ENCODE measurements at places on chromosomes 16 and 17.
A peak's percentile ranks its signal among the peaks of the same experiment; 100 is the strongest.

DNA sequence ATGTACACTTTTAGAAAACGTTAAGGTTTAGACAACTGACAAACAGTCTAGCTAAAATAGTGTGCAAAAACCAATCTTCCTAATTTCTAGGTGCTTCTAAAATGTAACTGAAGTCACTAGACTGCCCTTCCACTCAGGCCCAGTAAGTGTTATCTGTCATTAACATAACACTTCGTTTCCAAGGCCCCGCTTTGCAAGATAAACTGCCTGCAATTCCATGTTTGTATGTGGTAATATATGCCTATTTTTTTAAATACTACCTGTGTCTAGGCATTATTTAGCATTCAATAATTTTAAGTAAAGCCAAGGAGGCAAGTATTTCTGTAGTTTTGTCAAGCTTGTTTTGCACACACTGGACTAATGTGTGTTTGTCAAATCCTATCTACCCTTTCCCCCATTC is 3.2 kb downstream of the USP32 start:
- DNase-seq: no peak

DNA sequence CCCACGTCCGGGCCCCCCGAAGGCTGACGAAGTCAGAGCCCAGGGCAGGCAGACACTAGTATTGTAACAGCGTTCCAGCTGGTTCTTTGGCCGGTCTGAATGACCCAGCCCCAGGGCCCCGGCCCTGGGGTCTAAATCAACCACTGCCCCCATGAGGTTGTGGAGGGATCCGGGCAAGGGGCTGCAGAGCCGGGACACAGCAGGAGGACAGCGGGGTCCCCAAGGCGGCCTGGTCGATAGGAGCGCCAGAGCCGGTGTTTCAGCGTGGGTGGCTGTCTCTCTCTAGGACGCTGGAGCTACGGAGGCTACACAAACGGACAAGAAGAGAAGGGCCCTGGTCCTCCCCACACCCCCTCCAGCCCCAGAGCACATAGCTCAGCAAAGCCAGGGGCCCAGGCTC is 101.8 kb downstream of the RBFOX3 start:
- DNase-seq: no peak

GRCh38 chr17:79539944-79540705 is 70.7 kb downstream of the RBFOX3 start:
- DNase-seq: no peak

DNA sequence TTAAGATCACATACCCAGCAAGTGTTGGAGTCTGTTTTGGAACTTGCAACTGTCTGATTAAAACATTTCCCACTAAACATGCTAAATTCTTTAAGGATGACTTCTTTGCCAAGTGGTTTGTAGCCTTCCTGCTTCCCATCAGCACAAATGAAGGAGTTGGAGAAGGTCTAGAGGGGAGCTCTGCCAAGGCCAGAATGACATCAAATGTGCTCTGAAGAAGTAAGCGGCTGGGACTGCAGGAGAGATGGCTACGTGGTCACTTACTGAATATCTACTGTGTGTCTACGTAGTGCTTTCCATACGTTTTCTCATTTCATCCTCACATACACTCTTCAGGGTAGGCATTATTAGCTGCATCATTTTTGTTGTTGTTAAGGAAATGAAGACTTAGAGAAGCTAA is 135.7 kb upstream of the NLRP1 start:
- no peak for DNase-seq

DNA sequence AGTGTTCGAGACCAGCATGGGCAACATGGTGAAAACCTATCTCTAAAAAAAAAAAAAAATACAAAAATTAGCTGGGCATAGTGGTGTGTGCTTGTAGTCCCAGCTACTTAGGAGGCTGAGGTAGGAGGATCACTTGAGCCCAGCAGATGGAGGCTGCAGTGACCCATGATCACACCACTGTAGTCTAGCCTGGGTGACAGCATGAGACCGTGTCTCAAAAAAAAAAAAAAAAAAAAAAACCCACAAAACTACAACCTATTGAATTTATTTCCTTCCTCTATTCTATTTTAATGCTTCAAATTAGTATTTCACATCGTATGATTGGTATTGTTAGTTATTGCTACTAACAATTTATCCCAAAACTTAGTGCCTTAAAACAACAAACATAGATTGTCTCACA is 9.4 kb upstream of the NUFIP2 start:
- DNase-seq: no peak

DNA sequence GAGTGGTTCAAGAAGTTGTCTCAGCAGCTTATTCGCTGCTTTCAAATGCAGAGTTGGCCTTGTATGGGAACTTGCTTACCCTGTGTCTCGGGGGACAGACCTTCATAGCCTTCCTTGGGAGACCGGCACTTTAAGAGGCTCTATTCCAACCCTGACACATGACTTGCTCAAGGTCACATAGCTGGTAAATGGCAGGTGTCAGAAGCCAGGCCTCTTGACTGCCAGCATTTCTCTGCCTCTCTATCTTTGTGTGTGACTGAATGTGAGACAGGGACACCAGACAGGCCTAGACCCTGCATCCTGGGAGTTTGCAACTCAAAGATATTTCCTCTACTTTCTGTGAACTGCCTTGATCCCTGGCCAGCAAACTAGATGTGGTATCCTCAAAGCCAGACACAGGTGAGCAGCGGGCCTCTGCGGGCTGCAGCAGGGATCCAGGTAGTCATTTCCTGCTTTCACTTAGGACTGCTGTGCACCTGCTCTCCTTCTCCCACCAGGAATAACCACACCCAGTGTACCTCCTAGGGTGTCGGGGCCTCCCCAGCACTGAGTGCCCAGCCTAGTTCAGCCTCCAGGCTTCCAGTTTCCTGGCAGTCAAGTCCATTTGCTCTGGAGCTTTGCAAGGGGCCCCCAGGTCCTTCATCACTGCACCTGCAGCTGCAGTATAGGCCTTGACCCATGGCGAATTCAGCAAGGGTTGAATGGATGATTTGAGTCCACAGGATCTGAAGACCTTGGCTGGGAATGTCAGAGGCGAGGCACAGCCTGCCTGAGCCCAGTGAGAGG is 116.6 kb upstream of the TNRC6C start:
- no peak for DNase-seq

- DNase-seq: no peak
Observed at GRCh38 chr17:36212966-36213365, 2.1 kb downstream of the CCL4L2 start.

GRCh38 chr16:20051611-20052010 is 22.1 kb downstream of the GPR139 start:
- no peak for DNase-seq

DNA sequence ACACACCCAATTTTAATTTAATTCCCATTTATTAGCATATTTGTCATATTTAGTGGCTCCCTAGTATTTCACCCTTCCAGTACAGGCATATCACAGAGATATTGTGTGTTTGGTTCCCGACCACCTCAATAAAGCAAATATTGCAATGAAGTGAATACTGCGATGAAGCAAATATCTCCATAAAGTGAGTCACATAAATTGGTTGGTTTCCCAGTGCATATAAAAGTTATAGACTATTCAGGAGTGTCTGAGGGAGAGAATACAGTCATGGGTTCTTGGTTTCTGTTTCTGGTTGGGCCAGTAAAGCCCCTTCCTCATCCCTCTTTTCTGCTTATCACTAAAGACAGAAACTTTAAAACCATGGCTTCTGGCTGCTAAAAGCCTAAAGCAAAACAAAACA is 295.4 kb upstream of the AXIN2 start:
- no peak for DNase-seq

- no peak for DNase-seq
Observed at GRCh38 chr16:66306366-66307150, 59.9 kb upstream of the CDH5 start.

GRCh38 chr17:9291912-9292560 is 270.7 kb downstream of the NTN1 start:
- peak; percentile 37 for DNase-seq

GRCh38 chr17:27379888-27380533 is 76.2 kb upstream of the KSR1 start:
- DNase-seq: peak; percentile 30

DNA sequence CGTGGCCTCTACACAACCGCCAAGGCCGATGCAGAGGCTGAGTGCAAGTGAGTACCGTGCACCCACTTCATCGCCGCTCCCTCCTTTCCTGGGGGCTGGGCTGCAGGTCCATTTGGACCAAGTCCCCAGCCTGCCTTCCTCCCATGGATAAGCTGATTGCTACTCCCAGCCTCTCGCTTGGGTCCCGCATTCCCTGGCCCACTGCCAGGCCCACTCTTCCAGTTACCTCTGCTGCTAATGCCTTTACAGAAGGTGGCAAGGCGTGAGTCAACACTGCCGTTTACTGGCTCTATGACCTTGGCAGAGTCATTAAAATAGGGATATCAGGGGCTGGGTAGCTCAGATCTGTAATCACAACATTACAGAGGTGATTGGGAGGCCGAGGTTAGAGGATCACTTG is 11.2 kb downstream of the SULT1A2 start:
- DNase-seq: no peak

- no peak for DNase-seq
Observed at GRCh38 chr17:50638966-50639713, 4.5 kb downstream of the ABCC3 start.

DNA sequence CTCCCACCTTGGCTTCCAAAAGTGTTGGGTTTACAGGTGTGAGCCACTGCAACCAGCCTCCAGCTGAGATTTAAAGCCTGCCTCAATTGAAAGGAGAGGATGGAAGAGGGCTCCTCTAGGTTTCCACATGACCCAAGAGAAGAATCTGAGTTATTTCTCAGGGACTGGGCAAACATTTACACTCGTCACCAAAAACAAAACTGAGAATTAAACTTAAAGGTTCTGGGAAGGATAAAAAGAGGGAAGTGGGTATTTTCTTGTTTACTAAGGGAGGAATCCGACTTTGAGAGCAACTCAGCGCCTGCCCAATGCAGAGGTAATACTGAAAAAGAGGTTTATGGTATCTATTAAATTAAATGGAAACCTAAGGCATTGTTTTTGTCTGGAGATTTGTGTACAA is 13.3 kb downstream of the HOXB1 start:
- no peak for DNase-seq

DNA sequence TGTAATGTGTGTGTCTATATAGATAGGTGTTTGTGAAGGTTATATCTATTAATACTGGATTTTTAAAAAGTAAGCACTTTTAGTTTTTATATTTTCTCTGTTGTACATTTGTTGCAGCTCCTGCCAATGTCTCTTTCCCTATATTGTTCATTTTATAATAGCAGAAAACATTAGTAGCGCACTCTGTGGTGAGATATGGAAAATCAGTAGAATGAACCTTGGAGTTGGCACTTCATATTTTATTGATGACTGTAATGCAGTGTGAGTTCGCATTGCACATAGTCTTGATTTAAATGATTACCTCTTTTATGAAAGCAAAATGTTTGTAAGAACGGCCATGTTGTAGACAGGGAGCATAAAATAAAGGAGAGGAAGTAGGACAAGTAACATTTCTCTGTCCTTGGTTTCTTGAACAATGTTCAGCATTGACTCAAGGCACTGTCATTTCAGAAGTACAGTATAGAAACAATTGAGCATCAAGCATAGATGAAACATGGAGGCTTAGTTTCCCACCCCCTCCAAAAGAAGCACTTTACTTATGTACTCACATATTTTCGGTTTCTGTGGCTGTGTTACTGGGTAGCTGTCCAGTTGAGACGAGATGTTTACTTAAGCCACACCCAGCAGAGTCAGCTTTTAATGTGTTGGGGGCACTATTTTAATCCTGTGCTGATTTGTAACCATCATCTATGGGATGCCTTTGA is 74.0 kb downstream of the TANC2 start:
- DNase-seq: no peak

- DNase-seq: no peak
Observed at GRCh38 chr17:6548578-6549330, 7.6 kb downstream of the PITPNM3 start.

- DNase-seq: no peak
Observed at GRCh38 chr16:27230562-27231001, 27.3 kb downstream of the KDM8 start.

DNA sequence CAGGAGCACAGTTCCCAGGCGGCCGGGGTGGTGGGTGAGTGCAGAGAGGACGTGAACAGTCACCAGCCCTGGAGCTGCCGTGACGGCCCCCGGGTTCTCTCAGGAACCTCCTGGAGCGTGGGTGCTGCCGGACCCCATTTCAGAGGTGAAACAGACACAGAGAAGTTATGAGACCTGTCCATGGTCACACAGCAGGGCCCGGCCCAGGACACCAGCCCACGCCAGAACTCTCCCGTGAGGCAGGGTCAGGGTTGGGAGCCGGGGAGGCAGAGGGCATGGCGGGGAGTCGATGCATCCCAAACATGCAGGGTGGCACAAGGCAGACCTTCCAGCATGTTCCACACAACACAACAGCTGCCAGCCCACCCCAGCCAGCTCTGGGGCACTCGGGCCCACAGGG is 3.8 kb upstream of the PVALEF start:
- DNase-seq: no peak

GRCh38 chr17:59547131-59547915 is 18.1 kb upstream of the DHX40 start:
- DNase-seq: no peak

DNA sequence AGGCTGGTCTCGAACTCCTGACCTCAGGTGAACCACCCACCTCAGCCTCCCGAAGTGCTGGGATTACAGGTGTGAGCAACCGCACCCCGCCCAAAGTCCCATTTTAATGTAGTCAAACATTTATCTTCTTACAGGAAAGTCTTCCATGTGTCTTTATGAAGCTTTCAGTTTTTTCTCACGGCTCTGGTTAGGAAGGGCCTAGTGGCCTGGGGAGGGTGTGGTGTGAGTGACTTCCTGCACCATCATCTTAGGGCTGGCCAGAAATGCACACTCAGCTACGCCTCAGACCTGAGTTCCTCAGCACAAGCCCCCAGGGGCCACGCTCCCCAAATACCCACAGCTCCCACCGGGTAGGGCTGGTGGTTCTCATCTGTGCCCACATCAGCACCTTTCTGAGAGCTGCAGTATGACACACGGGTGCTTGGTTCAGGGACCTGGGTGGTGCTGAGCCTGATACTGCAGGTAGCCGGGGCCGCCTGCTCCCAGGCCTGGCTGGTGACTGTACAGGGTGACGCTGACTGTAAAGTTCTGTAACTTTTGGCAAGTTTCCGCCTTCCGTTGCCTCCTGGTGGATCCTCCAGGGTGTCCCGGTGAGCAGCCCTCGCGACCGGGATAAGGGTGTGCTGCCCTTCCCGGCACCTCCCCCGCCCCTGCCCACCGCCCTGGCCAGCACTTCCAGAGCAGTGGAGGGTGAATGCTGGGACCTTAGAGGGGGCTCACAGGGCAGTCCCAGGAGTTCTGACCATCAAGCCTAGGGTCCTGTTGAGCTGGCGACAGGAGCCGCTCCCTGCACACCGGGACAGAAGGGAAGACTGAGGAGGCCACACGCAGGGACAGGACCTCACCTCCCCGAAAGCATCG is 52.5 kb downstream of the ZNF778 start:
- DNase-seq: no peak

- DNase-seq: no peak
Observed at GRCh38 chr17:36750316-36750885, 149.0 kb downstream of the MRM1 start.

Measured in HuH-7.5 (cell line).